Nephron progenitor cell (in vitro differentiated cells): ENCODE measurements at places on chromosomes 2 and 18.

DNA sequence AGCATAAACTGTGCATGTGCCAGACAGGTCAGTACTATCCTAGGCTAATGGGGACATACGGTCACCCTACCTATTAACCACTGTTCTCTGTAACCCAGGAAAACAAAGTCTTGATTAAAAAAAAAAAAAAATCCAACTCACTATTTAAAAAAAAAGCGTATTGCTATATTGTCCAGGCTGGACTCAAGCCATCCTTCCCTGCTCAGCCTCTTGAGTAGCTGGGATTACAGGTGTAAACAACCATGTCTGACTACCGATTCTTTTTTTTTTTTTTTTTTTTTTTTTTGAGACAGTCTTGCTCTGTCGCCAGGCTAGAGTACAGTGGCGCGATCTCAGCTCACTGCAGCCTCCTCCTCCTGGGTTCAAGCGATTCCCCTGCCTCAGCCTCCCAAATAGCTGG, 11.6 kb downstream of the ATAD2B start:
- no peak for DNase-seq

GRCh38 chr2:85414761-85415553, 3.6 kb upstream of the SH2D6 start:
- DNase-seq, result no peak

GRCh38 chr2:180364719-180365118, 357.6 kb upstream of the CWC22 start:
- no peak for DNase-seq

DNA sequence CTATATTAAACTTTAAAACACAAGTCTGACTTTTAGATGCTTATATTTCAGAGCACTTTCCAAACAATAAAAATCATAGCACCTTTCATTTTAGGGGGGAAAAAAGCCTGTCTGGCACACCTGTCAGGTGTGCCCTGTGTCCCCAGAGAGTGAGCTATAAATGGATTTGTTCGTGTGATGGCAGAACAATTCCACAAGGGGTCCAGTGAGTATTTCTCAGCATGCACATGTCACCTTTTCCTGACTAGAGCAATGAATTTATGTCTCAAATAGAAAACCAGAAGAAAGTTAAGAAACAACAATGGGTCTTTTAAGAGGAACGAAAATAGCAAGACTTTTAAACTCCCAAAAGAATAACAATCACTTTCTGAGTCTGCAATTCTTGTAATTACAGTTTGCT, 55.9 kb downstream of the ACVR1C start:
- no peak for DNase-seq

- DNase-seq, result no peak
Observed at GRCh38 chr2:175476948-175477347, 295.4 kb upstream of the ATP5MC3 start.

DNA sequence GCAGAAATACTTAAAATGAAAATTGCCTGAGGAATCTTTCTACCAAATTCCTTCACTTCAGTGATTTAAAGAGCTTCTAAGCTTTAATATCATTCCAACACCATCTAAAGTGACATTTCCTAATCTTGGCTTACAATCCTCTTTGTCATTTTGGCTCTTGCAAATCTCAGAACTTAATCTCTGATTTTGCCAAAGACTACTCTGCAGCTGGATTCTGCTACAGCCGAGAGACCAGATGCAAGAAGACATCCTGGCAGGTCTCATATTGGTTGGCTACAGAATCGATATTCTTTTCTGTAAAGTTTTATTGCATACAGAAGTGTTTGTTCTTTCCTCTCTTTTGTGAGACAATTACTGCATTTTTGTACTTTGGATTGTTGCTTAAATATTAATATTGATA, 716.5 kb upstream of the LRATD1 start:
- DNase-seq, result no peak

- no peak for DNase-seq
Observed at GRCh38 chr2:160358046-160358445, 135.6 kb downstream of the RBMS1 start.

- no peak for DNase-seq
Observed at GRCh38 chr2:1607236-1607920, 136.9 kb downstream of the PXDN start.

- DNase-seq, result peak; percentile 71
Observed at GRCh38 chr2:23673830-23674679, 252.9 kb downstream of the ATAD2B start.

GRCh38 chr2:205989271-205990071, 96.5 kb downstream of the INO80D start:
- no peak for DNase-seq

- no peak for DNase-seq
Observed at GRCh38 chr18:25727281-25727985, 363.0 kb downstream of the SS18 start.

GRCh38 chr18:832085-832681, 20.1 kb upstream of the YES1 start:
- DNase-seq, result peak; percentile 57

DNA sequence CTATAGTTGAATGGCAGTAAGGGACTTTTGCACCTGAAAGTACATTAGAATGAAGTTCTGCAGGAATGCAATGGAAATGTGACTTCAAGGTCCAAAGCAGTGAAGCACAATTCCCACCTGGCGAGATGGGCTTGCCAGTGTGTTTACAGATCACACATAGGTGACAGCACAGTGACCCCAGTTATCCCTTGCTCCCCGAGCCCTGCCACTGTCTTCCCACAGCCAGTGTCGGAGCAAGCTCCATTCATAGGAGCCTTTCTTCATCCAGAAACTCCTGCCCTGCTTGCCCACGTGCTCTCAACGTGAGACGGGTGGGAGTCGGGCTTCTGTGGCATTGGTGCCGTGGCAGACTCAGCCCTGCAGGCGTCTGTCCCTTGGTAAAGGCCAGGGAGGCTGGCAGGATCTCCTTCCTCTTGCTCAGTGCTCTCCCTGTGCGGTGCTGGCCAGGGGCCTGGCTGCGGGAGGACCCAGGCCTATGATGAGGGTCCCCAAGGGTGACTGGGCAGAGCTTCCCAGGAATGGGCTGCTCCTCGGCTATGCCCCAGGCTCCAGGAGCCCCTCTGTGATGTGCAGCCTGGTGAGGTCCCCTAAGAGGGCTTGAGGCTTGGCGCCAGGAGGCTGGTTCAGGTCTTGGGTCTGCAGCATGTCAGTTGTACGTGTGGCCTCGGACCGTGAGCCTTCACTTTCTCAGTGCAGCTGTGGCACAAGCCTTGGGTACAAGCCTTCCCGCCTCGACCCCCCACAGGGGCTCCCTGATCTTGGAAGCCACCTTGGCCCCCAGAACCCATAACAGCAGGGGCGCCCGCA, 40.2 kb downstream of the SNED1 start:
- no peak for DNase-seq

GRCh38 chr2:84380875-84381274, 78.2 kb downstream of the SUCLG1 start:
- DNase-seq, result no peak

GRCh38 chr2:28613633-28614501, 118.0 kb downstream of the PLB1 start:
- no peak for DNase-seq

- no peak for DNase-seq
Observed at GRCh38 chr2:138503652-138504051, 2.1 kb downstream of the SPOPL start.

- peak; percentile 69 for DNase-seq
Observed at GRCh38 chr2:20661421-20662307, 5.3 kb upstream of the GDF7 start.

- DNase-seq, result no peak
Observed at GRCh38 chr2:104043864-104044263, 810.1 kb upstream of the POU3F3 start.

DNA sequence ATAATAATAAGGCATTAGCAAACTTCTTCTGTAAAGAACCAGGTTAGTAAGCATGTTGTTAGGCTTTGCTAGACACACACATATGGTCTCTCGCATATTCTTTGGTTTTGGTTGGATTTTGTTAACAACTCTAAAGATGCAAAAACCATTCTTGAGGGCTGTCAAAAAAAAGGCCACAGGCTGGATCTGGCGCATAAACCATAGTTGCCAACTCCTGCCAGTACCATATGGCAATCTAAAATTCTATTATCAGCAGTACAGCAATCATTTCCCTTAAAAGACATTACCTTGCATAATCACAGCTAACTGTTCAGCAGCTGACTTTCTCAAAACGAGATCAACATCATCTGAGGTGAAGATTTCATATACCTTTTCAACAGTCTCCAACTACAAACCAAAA, 63.5 kb downstream of the RTTN start:
- no peak for DNase-seq

- no peak for DNase-seq
Observed at GRCh38 chr2:168466834-168467565, 10.9 kb downstream of the CERS6 start.

DNA sequence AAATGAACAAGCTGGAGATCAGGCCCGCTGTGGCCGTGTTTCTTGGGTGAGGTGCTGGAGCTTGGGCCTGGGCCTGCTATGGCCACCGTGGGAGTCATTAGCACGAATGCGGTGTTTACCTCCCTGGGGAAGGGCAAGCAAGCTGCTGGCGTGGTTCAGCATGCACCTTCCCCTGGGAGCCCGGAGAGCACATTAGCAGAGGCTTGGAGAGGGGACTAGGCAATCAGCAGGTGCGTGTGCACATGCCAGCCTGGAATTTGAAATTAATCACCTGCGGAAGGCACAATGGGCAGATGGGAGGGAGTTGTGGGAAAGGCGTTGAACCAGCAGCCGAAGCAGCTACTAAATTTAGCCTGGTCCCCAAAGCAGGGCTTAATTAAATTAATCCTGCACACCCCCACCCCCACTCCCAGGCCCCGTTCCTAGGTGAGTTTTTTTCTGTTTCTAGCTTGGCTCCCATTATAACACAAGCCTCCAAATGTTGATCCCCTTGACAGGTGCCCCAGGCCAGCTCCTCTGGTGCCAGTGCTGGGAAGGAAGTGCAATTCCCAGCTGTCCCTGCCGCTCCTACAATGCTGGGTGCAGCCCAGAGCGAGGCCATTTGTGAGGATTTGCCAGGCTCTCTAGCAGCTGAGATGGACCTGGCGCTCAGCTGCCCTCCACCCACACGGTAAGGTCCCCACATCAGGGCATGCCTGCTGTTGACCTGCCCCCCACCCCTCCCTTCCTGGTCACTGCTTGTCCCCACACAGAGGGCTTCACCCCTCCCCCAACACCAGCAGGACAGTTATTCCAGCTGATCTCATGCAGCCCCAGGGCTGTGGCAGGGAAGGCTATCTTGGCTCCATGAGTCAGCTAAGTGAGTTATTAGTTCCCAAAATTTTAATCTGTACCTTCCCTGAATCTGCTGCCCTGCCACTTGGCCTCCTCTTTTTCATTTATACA, 115.0 kb downstream of the ZBTB7C start:
- DNase-seq, result no peak

DNA sequence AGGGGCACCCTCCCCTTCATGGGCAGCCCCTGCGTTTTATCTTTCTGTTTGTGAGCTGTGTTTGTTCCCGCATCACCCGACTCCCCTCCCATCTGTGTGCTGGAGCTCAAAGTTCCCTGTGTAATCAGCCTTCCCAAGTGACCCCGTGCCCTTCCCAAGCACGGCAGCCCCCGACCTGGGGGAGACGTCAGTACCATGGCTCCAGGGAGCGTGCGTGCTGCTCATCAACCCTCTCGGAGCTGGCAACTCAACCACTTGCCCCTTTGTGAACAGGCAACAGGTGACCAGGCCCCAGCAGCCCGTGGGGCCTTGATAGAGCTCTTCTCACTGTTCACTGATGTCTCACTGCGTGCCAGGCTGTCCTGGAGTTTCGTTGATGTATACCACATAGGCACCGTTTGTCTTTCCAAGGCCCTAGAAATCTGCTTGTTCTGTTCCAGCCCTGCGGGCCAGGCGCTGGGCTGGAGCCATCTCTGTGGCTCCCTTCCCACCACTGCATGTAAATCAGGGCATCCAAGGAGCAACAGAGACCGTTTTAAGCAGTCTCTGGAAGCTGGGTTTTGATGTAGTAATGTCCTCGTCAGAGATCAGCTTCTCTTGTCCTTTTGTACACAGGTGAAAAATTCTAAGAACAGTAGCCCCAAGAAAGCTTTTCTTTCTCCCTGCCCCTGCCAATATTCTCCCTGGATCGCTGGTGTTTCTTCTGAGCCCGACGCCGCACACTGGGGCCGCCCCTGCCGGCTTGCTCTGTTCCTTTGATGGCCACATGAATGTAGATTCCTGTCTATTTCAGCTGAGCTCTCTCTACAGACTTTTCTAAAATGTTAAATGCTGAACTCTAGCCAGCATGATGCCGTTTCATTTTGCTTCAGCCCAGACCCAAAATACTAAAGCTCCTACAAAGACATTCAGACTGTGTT, 107.0 kb upstream of the PTPRM start:
- peak; percentile 39 for DNase-seq

DNA sequence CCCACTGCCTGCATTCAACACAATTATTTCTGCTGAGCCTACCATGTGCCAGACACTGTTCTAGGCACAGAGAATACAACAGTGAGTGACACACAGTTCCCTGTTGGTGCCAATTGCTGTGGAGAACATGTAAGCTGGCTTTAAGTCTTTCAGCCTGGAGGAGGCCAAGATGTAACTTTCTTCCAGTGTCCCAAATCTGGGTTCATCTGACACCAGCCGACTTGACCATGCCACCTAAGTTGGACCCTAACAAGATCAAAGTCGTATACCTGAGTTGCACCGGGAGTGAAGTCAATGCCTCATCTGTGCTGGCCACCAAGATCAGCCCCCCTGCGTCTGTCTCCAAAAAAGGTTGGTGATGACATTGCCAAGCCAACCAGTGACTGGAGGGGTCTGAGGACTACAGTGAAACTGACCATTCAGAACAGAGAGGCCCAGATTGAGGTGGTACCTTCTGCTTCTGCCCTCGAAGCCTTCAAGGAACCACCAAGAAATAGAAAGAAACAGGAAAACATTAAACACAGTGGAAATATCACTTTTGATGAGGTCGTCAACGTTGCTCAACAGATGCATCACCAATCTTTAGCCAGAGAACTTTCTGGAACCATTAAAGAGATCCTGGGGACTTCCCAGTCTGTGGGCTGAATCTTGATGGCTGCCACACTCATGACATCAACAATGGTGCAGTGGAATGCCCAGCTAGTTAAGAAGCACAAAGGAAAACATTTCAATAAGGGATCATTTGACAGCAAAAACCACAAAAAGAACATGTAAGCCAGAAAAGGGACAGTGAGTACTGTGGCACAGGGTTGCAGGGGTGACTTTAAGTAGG, 6.3 kb downstream of the TRABD2A start:
- DNase-seq, result no peak

DNA sequence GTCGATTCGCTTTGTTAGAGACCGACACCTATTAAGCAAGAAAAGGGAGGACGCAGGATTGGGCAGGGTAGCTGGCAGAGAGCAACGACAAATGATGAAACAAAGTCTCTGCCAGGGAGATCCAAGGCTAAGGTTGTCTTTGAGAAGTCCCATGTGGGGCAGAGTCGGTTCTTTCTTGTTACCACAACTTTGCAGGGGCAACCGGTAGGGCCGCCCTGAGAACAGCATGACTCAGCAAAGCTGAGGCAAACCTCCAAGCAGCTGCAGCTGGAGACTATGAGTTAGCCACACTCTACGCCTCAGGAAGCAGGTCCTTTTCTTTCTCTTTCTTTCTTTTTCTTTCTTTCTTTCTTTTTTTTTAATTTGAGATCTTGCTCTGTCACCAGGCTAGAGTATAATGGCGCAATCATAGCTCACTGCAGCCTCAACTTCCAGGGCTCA, 452.3 kb upstream of the ID2 start:
- no peak for DNase-seq
